Left lobe of liver (tissue), 2 donors: ENCODE measurements at places on chromosomes 7 and 10. TPM values are rescaled to one million over a fixed set of nuclear protein-coding genes. Genes with fewer than 3 reads are reported as not detected.

ANKRD26 gene
- total RNA-seq, result 3.5 TPM

NFKB2 gene
- total RNA-seq, result 9.0 TPM

CPVL gene
- 5.0 TPM for total RNA-seq

MLXIPL gene
- 457 TPM for total RNA-seq

ELN gene
- total RNA-seq, result 8.1 TPM

AKR1C8 gene
- 24.7 TPM for total RNA-seq

CYP2E1 gene
- total RNA-seq, result 3,844 TPM

PHYHIPL gene
- 0.93 TPM for total RNA-seq

POLD2 gene
- total RNA-seq, result 78.3 TPM

DPP6 gene
- total RNA-seq, result not detected

WASHC2A gene
- total RNA-seq, result 10.6 TPM

PON1 gene
- total RNA-seq, result 465 TPM

DYNC1I1 gene
- total RNA-seq, result 0.15 TPM

RSPH10B gene
- total RNA-seq, result 0.13 TPM

DNA sequence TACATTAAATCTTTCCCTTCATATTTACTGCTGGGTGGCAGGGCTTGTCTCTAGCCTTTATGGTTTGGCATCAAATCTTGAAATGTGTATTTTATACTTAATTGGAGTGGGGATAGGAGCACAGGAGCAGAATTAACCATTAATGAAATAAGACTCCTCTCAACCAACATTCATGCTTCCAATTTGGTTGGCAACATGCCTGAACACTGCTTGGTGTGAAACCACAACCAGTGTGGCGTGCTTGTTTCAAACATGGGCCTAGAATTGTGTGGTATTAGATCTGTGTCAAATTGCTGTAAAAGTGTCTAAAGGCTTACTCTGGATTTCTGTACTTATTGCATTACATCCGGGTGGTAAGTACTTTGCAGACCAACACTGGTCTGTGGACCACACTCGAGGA, 25.1 kb upstream of the VPS41 start:
- no peak for DNase-seq

DNA sequence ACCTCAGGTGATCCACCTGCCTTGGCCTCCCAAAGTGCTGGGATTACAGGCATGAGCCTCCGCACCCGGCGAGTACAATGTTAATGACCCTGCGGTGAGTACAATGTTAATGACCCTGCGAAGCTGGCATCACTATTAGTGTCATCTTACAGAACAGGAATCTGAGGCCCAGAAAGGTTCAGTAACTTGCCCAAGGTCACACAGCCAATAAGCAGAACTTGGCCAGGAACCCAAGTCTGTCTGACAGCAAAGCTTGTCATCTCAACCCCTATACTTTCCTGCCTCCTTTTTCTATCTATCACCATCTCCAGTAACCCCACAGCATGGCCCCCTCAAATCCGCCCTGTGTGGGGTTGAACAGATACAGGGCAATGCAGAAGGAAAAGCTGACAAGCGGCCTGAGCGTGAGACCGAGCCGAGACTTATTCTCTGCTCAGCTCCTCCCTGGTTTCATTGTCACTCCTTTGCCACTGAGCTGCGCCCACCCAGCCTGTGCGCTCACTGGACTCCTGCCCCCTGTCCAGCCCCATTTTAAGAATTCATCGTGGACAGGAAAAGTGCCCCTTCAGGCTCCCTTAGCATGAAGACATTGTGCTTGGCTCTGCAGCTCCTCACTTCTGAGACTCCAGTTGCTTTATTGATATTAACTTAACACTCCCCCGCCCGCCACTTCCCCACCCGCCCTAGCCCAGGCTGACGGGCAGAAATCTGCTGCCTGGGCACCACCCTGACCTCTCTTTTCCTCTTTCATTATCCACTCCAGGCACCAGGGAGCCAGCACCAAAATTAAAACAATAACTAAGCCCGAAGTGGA, 58.1 kb upstream of the LBX1 start:
- no peak for DNase-seq

- no peak for DNase-seq
Observed at GRCh38 chr7:150666412-150666811, 19.1 kb upstream of the GIMAP2 start.

GRCh38 chr10:1320739-1321320, 264.6 kb downstream of the WDR37 start:
- DNase-seq, result no peak

GRCh38 chr10:10366836-10367235, 650.8 kb upstream of the CELF2 start:
- DNase-seq, result no peak

DNA sequence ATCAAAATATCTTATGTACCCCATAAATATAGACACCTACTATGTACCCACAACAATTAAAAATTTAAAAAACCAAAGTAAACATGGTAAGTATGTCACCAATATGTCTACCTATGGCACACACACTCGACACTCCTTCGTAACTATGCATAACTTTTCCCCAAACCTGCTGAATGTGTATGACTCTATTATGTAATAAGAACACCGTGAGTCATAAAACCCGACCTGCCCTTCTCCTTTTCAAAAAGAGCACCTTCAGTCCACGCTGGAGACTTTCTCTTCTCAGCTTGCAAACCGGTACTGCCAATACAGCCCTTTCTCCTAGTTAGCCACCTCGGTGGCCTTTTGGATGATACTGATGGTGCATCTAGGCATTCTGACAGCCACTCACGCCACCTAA, 186.3 kb downstream of the PRPF18 start:
- no peak for DNase-seq

DNA sequence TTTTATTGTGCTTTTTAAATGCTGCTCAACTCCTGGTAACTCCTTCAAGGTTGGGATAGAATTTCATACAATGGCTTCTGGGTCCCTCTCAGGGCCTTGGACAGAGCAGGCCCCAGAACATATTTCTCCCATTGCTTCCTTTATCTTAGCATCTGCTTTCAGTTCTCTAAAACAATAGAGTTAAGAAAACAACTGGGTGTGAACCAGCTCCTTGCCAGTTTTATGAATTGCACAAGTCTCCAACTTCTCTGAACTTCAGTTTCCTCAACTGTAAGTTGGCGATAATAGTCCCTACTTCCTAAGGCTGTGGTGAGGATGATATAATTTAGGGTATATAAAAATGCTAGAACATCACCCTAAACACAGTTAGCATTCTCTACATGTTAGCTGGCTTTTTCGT, 77.0 kb upstream of the INHBA start:
- no peak for DNase-seq

DNA sequence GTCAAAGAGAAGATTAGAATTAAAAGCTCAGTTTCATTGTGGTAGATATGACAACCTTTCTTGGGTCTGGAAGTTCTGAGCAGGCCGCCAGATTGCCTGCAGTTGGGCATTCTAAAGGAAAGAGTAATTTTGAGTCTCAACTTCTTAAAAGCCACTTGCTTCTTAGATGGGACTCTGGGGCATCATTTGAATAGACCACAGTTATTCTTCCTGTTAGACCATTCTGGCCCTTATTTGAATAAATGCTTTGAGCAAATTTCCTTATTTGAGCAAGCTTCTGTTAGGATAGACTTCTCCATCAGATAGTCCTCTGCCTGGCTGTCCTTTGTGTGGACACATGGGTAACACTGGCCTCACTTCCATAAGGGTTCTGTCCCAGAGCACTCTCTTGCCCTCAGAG, 40.2 kb downstream of the SND1 start:
- DNase-seq, result no peak

DNA sequence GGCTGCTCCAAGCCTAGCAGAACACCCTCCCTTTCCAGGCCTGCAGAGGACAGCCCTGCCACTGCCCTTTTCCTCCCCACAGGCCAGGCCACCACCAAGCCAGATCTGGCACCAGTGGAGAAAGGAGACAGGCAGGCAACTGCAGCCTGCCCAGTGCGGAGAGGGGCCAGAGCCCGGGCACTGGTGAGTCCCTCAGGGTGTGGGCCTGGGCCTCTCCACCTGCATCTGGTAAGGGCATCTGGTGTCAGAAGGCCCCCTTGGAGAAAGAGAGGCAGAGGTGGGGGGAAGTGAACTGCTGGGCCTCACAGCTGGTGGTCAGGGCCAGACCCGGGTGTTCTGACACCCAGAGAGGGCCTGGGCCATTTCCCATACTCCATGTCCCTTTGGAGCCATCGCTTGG, 27.9 kb downstream of the ZNF783 start:
- no peak for DNase-seq

DNA sequence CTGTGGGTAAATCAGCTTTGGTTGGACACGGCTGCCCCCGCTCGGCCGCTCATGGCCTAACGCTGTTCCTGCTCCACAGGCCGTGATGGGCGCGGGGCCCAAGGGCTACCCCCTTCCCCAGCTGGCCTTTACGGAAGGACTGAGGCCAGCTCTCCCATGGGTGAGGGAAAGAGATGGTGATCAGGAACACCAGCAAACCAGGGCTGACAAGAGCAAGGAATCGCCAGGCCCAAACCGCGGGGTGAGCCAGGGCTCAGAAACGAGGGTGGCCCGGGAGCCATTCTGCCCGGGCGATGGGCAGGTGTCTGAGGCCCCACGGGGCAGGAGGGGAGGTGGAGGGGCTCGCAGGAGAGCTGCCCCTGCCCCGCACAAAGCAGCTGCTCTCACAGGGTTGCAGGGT, 26.6 kb downstream of the GPER1 start:
- DNase-seq, result no peak

DNA sequence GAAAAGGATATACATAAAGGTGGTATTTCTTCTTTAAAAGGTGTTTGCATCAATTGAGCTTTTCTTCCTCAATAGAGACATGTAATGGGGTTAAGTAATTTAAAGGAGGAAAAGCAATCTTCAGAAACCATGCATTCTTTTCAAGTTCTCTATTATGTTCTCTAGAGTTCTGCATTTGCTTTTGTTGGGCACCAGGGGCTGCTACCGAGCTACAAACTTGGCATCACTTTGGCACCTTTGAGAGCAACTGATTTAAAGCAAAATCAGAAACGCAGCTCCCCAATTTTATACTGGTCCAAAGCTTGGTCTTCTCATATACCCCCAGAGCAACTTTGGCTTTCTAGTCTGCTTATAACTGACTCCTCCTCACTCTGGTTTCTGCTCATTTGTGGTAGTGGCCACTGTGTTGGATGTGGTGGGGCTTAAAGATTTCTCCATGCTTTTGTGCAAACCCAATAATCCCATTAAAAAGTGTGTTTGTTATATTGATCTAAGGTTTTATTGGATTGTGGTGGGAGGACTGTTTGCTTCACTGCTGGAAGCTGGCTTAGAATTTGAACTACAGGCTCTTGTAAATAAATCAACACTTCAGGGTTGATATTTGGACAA, 712.1 kb downstream of the PHTF2 start:
- DNase-seq, result peak; percentile 48

GRCh38 chr7:146094356-146094755, 22.2 kb upstream of the CNTNAP2 start:
- peak; percentile 49 for DNase-seq

GRCh38 chr7:50603287-50603686, 38.1 kb upstream of the DDC start:
- DNase-seq, result no peak

GRCh38 chr7:753190-753589, 26.1 kb upstream of the PRKAR1B start:
- no peak for DNase-seq

DNA sequence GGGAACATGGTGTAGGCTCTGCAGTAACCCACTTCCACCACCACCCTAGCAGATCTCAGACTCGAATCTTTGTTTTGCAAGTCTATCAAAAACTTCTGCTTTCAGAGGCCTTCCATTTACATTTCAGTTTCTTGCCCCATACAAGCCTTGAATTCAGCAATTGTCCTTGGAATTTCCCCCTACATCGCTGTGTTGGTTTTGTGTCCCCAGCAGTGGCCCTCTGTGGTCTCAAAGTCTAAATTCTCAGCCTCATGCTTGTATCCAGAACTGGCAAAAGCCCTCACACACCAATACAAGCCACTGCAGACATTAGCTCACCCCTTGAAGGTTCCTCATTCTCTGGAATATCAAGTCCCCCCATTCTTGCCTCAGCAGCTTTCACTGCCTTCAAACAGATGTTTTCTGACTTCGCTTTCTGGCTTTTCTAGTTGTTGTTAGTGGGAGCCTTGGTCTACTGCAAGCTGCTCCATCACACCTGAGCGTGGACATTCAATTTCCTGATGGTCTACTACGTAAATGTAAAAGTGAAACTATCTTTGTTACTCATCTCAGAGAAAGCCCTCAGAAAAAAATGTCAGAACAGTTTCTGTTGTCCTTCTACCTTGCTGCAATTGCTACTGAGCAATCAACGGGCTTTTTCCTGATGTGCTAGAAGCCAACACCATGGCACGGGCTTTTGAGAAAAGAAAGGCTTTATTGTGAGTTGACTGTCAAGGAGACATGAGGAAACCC, 1.8 kb upstream of the NUB1 start:
- no peak for DNase-seq

GRCh38 chr10:51960494-51960895, 261.1 kb upstream of the CSTF2T start:
- no peak for DNase-seq

- DNase-seq, result no peak
Observed at GRCh38 chr7:33806298-33807154, 98.8 kb upstream of the BMPER start.

DNA sequence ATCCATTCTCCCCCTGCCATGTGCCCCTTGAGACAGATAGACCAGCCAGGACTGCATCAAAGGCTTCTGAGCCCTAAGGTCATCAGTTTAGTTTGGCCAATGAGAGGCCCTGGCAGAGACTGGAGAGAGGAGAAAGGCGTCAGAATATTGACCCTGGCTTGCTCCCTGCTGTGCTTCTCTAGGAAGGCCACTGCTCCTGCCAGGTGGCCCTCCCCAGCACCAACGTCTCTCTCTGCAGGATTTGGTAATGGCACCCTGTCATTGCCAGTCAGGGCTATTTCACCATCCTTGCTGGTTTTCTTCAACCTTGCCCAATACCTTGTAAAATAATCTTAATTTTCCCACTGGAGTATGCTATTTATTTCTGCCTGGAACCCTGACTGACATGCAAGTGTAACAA, 38.8 kb upstream of the ZRANB1 start:
- DNase-seq, result peak; percentile 91

DNA sequence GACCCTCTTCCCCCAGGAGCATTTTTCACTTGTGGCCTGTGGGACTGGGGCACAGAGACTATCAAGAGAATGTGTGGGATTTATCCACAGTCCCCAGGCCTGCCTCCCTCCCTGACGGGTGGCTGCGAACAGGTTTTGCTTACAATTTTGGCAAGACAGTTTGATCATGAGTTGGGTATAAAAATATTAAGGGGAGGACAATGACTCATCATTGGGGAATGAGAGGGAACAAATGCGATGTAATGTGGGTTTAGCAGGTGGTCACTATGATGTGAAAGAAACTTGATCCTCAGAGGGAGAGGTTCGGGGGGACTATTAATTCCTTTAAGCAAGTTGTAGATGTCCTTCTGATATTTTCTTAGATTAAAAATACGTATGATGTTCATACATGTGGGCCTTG, 52.2 kb downstream of the EMX2 start:
- DNase-seq, result no peak

- DNase-seq, result no peak
Observed at GRCh38 chr10:102923601-102924000, 5.5 kb downstream of the CNNM2 start.

GRCh38 chr10:124449170-124450011, 444 bp downstream of the NKX1-2 start:
- DNase-seq, result no peak

GRCh38 chr7:42913591-42913990, 1.7 kb upstream of the C7orf25 start:
- no peak for DNase-seq
